ENCODE measurements at places on chromosomes 12 and 14.

DNA sequence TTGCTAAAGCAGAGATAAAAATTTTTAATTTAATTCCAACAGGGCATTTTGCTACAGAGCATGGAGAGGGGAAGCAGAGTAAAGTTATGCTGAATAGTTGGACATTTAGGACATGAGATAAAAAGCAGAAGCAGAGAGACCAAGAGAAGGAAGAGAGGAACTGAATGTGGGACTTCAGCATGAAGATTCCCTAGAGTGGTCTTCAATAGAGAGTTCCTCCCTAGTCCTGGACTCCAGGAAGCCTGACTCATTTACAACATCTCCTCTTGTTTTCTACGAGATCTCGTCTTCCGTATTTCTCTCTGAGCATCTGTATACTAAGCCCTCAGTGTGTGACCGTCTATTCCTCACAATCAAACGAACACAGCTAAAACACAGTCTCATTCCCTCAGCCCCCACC lies 35.2 kb upstream of the IFT81 start:
- no peak for DNase-seq

DNA sequence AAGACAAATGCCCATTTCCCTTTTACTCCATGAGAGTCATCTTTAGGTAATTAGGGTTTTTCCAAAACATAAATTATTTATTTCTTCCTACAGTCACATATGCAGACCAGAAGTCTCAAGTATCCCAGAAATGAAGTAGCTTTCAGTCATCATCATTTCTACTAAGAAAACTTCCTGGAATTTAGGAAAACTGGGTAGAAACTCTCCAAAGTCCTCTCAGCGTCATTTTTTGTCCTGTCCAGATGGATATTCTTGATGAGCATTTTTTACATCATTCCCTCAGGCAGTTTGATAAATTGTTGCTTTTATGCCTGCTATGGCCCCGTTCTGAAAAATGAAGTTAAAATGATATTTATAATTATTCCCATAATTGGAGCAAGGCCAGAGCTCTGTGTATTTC lies 93.9 kb upstream of the DCN start:
- DNase-seq: no peak

GRCh38 chr14:101276309-101277091 lies 284.8 kb upstream of the DIO3 start:
- DNase-seq: no peak

GRCh38 chr12:107448198-107448597 lies 237.4 kb upstream of the PWP1 start:
- DNase-seq: no peak

DNA sequence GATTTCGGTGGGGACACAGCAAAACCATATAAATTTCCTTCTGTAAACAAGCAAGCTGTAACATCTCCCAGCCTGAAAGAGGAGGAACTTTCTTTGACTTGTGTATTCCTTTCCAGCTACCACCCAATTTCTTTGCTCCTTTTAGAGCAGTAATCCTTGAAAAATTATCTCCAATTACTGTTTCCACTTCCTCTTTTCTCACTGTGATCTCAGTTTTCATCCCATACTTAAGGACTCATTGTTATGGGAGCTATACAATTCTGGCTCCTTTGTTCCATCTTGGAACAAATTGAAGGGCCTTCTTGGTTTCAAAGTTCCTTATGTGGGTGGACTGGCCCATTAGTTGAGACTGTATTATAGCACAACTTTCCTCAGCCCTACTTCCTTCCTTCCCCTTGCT lies 152.6 kb downstream of the AKAP6 start:
- no peak for DNase-seq

GRCh38 chr12:49296836-49297694 lies 2.1 kb downstream of the PRPH start:
- peak; percentile 30 for DNase-seq

GRCh38 chr12:63909746-63910145 lies 65.2 kb downstream of the SRGAP1 start:
- no peak for DNase-seq

GRCh38 chr12:87812030-87812429 lies 217.2 kb downstream of the C12orf50 start:
- DNase-seq: no peak

DNA sequence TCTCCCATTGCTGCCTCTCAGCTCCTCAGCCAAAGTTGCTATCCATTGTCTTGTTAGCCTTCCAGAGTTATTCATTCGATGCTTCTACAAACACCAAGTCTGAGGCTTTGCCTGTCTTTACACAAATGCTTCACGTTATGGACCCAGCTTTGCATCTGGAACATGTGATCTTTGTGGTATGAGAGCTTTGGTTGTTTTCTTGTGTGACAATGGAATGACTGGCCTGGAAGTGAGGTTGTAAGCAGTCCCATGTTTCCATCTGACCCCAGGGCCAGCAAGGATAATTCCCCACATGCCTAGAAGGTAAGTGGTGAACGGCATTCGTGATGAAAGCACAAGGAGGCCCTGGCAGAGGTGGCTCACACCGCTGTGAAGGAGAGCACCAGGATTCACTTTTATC lies 866.7 kb upstream of the TMEM132C start:
- DNase-seq: no peak

- no peak for DNase-seq
Observed at GRCh38 chr14:77654001-77654441, 37.6 kb upstream of the SPTLC2 start.

DNA sequence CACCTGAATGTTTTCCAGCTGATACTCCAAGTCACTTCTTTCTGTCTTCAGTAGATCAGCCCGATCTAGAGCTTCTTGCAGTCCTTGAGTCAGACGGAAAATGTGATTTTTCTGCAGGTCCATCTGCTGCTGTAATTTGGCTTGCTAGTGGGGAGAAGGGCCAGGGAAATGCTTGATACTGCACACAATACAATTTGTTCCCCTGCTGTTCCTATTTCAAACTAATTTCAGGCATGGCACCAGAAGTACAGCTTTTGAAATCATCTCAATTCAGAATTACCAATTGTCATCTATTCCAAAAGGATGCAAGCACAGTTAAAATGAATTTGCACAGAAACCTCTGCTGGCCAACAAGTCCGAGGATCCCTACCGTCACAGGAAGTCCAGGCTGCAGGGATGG lies 53.4 kb downstream of the PRKAB1 start:
- DNase-seq: no peak

DNA sequence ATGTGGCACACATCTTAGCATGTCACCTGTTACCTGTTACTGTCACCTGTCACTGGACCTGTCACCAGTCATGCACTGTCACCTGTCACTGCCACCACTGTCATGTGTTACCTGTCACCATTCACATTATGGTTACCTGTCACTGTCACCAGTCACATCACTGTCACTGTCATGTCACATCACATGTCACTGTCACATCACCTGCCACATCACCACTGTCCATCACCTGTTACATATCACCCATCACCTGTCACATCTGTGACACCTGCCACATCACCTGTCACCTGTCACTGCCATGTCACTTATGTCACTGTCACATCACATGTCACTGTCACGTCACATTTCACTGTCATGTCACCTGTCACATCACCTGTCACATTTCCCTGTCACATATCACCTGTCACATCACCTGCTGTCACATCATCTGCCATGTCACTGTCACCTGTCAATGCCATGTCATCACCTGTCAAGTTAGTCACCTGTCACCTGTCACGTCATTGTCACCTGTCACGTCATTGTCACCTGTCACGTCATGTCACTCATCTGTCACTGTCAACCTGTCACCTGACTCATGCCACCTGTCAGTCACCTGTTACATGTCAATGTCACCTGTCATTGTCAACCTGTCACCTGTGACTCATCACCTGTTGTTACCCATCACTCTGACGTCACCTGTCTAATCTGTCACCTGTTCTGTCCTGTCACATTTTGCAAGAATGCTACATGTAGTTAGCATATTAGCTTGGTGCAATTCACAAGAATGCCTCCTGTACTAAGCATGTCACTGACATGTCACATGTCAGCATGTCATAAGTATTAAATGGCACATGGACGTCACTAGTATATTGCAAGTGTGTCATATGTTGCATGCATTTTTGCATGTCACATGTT lies 29.0 kb upstream of the TESC start:
- DNase-seq: no peak

DNA sequence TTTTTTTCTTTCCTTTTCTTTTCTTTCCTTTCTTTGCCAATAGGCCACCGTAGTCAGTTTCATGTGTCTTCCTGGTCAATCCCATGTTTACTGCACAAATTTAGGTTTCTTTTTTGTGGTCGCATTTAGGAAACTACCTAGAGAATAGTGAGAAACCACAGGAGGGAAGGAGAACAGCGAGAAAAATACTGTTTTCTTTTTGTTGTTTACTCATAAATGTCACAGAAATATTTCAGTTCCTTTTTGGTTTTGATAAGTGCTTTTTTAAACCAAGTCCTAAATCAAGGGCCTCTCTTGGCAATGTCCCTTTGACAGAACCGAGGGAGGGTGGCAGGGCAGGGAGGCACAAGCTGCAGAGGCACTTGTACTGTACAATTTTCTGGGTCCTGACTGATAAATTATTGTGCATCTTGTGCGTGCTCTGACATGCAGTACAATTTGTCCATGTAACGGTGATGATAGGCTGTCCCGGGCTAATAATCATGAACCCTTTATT lies 326.1 kb downstream of the CACNA1C start:
- DNase-seq: no peak

GRCh38 chr12:94070520-94070919 lies 77.9 kb upstream of the PLXNC1 start:
- no peak for DNase-seq

- peak; percentile 63 for DNase-seq
Observed at GRCh38 chr12:108803428-108804105, 53.8 kb downstream of the SSH1 start.

- DNase-seq: no peak
Observed at GRCh38 chr14:105026033-105026785, 5.3 kb upstream of the CDCA4 start.

GRCh38 chr12:103667125-103667524 lies 80.1 kb downstream of the STAB2 start:
- DNase-seq: no peak

DNA sequence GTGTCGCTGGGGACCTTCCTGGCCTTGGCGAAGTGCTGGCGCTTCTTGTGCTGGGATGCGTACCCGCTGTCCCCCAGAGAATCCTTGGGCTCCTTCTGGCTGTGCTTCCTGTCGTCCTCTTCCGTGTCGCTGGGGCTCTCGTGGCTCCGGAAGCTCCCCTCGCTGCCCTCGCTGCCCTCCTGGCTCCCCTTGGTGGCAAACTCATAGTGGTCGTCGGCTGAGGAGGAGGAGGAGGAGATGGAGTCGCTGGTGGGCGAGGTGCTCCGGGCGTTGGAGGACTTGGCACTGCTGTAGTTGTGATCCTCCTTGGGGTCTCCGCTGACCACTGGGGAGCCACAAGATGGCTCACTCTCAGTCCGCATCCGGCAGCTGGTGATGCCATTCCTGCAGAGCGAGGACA lies 254.4 kb downstream of the FOXN3 start:
- no peak for DNase-seq

GRCh38 chr12:52337054-52337453 lies 15.9 kb upstream of the KRT83 start:
- no peak for DNase-seq

- no peak for DNase-seq
Observed at GRCh38 chr12:46304070-46304469, 35.2 kb upstream of the SLC38A1 start.

DNA sequence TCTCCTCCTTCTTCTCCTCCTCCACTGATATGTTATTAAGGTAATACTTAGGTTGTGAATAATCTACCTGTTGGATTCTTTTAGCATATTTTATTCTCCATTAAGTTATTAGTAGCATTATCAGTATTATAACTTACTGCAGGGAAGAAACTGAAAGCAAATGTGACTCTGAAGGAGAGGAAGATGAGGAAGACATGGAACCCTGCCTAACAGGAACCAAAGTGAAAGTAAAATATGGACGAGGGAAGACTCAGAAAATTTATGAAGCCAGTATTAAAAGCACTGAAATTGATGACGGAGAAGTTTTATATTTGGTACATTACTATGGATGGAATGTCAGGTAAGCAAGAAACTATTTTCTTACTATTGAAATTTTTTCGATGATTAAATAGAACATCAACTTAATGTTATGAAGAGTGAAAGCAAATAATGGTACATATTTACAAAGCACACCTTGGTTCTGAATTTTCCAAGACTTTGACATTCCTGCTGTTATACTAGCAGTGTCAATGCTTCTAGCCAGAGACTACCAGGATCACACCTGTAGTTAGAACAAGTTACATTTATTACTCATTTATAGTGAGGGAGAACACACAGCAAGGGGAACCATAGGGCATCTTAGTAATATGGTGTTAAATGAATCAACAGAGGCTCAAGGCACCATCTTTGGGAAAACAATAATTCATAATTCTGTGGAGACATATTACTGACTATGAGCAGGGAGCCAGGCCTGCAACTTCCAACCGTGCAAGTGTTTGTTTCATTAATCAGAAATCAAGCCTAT lies 42.0 kb upstream of the TOMM20L start:
- DNase-seq: no peak

- no peak for DNase-seq
Observed at GRCh38 chr12:87671757-87672156, 357.4 kb downstream of the C12orf50 start.

GRCh38 chr14:84125676-84126075 lies 1404.3 kb upstream of the FLRT2 start:
- no peak for DNase-seq

DNA sequence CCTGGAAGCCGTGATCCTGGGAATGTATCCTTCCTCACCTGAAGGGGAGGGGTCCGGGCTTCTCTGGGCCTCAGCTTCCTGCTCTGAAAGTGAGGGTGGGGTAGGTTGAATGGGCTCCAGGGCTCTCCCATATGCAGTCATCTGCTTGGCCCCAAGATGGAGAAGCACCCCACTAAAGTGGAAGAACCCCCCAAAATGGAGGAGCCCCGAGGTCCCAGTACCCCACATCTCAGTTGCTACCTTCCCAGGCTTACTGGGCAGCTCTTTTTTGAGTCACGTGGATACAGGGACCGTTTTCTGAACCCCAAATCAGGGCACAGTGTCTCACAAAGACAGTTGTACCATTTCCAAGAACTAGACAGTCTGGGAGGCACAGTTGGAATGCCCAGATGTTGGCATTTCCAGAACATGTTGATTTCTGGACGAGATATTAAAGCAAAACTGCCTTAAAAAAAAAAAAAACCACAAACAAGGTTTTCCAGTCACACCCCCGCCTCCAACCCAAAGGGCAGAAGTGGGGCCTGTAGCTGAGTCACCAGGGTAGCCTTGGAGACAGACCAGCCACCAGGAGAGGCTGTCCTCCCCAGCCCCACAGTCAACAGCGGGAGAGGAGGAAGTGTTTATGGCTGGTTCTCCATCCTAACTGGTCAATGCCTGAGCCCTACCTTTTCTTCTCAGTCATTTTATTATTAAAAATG lies 12.1 kb downstream of the VASH1 start:
- DNase-seq: no peak
